ENCODE measurements at places on chromosomes 6 and 20.

- DNase-seq, result no peak
Measured at GRCh38 chr6:124983383-124984083, 21.3 kb downstream of the RNF217 start.

- no peak for DNase-seq
Measured at GRCh38 chr20:33858666-33859065, 47.5 kb downstream of the CHMP4B start.

DNA sequence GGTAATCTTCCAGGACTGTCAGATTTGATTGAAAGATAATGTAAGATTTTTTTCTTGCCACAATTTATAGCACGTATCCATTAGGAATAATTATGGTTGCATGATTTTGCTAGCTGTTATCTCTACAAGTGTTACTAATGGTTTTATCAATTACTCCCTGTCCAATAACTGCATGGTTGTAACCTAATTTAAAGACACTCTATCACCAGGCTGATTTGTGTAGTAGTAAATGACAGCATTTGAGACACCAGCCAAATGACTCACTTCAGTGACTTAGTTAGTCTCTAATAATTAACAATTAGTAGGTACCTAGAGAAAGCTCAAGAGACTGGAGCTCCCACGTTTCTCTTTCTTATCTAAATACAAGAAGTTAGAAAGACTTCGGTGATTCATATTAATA, 453.8 kb upstream of the POU3F2 start:
- no peak for DNase-seq

- no peak for DNase-seq
Measured at GRCh38 chr20:10074513-10074912, 39.7 kb downstream of the ANKEF1 start.

- DNase-seq, result no peak
Measured at GRCh38 chr20:33986560-33987216, 7.0 kb upstream of the RALY start.

GRCh38 chr6:120384671-120385070, 949.6 kb downstream of the TBC1D32 start:
- DNase-seq, result no peak

DNA sequence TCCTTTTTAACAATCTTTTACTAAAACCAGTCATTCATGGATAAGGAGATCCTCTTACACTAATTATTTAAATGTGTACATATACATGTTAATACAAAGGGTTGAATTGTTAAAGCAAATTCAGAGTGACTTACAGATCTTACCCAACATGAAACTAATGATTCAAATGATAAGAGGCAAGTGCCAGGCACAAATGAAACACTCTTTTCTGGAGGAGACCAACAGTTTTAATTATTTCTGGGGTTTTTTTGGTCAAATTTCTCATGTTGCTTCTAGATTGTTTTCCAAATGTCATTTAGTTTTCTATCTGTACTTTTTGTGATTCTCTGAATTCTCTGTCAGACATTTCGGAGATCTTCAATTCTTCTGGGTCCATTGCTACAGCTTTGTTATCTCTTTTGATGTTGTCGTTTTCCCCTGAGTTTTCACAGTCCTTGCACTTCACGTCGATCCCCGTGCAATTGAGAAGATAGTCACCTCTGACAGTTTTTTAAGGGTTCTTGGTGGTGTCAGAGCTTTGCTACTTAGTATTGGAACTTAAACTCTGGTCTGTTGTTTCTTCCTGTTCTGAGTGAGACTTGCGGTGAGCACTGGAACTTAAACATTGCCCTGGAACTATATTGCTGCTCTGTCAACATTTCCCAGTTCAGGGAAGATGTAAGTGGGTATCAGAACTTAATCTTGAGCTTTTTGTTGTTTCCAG, 23.2 kb downstream of the MAS1 start:
- DNase-seq, result no peak

DNA sequence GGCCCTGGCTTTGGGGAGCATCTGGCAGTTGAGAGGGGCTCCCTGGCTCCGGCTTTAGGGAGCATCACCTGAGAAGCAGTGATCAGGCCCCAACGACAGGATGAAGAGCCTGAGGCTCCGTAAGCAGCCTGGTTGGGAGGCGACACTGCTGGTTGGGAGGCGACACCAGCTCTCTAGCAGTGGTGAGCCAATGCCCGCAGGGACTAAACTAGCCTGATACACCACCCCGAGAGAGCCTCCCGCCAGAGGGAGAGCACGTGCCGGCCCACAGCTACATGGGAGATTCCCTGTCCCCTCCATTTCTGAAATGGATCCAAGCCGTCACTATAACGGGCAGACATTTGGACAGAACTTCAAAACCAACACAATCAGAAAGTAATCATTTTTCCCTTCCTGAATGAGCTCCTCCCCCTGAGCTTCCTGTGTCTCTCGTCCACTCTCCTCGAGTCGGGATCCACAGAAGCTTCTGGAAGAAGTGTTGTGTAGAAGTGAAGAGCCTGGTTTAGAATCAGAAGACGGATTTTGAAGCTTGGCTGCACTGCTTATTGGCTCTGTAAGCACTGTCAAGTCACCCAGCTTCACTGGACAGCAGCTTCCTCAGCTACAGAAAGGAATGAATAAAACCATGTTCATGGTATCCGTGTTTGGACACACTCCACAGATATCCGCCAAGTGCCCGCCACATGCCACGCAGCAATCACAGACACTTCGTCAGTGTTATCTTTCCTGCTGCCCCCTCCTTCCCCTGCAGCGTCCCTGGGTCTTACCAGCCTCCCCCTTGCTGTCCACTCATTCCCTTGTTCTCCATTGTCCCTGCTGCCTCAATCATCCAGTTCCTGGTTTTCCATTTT, 199.6 kb downstream of the TTLL2 start:
- DNase-seq, result no peak

- DNase-seq, result no peak
Measured at GRCh38 chr6:35168461-35168861, 27.3 kb upstream of the TCP11 start.

DNA sequence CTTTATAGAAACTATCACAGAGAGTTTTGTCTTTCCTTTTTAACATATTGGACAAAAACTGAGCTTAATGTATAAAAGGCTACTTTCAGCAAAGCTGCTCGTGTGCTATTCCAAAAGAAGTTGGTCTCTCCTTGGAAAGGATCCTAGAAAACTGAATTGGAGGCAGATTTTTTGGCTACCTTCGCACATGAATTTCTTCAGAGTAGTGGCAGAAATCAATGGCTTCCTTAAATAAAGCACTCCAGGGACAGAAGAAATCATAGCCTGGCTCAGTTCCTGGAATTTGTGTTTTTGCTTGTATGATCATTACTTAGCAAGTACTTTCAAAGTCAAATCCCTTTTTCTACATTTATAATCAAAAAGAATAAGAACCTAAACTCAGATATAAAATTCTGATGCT, 780.3 kb downstream of the PHF3 start:
- no peak for DNase-seq

DNA sequence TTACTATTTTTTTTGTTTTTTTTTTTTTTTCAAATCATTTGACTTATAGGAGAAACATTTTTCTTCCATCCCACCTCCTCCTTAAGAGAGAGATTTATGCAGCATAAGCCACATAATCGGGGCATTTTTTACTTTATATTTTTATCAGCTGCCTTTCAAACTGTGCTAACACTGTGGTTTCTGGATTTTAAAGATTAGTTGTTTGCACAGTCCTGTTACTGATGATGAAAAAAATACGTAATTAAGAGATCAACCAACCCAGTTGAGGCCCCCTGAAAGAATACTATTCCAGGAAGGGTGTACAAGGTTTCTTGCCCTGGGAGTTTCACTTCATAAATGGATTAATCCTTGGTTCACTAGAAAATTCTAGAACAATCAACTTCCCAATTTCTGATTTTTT, 68.3 kb downstream of the MMS22L start:
- DNase-seq, result no peak

DNA sequence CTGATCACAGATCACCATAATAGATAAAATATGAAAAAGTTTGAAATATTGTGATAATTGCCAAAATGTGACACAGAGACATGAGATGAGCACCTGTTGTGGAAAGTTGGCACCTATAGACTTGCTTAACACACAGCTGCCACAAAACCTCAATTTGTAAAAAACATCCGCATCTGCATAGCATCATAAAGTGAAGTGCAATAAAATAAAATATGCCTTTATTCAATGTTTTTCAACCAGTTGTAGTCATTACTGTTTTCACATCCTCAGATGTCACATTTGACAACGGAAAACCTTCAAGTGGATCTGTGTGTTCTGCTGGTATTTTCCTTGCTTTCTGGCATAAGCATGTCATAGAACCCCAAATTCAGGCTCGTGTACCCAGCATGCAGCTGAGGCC, 50.2 kb upstream of the IFNGR1 start:
- DNase-seq, result no peak

DNA sequence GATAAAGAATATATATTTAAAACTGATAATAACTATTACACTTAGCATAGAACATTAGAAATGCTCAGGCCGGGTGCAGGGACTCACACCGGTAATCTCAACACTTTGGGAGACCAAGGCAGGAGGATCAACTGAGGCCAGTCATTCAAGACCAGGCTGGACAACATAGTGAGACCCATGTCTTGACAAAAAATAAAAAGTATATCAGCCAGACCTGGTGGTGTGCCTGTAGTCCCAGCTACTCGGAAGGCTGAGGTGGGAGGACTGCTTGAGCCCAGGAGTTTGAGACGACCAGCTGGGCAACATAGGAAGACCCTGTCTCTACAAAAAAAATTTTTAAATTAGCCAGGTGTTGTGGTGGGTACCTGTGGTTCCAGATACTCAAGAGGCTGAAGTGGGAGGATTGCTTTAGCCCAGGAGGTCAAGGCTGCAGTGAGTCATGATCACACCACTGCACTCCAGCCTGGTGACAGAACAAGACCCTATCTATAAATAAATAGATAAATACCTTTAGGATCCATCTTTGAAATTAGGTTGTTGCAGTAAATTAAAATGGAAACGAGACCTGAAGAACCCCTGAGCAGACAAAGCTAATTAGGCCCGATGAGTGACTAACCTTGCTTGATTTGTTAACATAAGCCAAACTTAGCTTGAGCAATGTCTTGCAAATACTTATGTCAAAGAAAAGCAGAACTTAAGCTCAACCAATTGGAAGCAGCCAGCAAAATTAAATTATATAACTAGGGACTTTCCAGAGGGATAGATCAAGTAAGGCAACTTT, 75.8 kb upstream of the E2F3 start:
- no peak for DNase-seq

DNA sequence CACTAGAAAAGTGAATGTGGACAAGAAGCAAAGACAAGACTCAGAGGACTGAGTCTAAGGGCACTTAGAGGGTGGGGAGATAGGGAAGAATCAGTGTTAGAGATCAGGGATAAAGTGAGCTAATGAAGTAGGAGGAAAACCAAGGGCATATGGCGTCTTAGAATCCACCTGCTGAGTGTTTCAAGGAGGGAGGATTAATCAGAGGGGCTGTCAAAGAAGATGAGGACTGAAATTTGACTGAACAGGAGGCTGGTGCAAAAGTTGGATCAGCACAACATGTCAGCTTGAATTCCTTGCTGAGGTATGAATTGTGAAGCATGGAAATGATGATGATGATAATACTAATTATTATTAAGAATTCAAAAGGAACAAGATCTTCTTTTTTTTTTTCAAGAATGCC, 39.4 kb downstream of the PLCB4 start:
- no peak for DNase-seq

DNA sequence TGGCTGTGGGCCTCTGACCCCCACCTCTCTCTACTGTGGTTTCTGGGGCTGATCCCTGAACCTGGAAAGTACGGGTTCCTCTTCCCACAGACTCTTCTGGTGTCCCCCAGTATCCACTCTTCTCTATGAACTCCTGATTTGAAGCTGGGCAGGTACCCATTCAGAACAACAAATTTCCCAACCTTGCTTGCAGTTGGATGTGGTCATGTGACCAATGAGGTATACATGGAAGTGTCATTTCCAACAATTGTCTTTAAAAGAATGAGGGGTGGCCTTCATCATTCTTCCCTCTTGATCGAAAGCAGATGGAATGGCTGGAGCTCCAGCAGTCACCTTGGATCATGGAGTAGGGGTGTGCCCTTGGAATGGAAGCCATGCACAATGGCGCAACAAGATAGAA, 128.0 kb upstream of the MLN start:
- no peak for DNase-seq
